ENCODE measurements at places on chromosomes 16 and 17.

DNA sequence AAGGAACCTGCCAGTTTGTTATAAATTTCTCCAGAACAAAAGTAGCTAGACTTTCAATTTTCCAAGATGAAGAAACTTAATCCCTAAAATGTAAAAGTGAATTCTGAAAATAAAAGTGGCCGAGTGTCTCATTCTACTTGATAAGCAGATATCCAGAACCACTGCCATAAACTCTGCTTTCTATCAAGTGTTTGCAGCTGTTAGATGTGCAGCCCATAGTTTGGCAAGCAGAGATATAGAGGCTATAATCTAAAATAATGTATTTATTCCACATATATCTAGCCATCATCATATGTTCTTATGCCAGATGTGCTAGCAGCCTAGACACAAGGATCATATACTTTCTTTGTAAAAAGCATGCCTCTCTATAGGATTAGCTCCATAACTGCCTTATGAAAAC is 14.7 kb upstream of the FBXL20 start:
- DNase-seq: no peak

- DNase-seq: no peak
Measured at GRCh38 chr17:37066322-37067255, 117.8 kb downstream of the AATF start.

- DNase-seq: peak; percentile 3
Measured at GRCh38 chr16:76946879-76947278, 244.1 kb upstream of the MON1B start.

GRCh38 chr17:76641501-76641900 is 2.1 kb downstream of the ST6GALNAC1 start:
- DNase-seq: no peak

DNA sequence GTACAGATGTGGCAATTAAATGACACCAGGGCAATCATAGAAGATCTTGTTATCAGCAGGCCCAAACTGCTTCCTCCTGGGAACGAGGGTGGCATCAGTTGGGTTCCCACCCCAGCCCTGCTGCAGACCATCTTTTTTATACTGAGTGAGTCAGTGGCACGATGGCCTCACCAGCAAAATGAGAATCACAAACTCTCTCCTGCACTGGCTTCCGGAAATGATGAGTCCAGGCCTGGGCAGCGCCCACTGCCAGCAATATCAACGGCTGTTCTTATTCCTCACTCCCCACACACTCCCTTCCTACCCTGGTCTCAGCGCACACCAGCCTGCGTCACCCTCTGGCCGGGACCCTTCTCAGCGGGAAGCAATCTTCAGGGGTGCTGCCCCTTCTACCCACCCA is 340.3 kb downstream of the FOXL1 start:
- no peak for DNase-seq

DNA sequence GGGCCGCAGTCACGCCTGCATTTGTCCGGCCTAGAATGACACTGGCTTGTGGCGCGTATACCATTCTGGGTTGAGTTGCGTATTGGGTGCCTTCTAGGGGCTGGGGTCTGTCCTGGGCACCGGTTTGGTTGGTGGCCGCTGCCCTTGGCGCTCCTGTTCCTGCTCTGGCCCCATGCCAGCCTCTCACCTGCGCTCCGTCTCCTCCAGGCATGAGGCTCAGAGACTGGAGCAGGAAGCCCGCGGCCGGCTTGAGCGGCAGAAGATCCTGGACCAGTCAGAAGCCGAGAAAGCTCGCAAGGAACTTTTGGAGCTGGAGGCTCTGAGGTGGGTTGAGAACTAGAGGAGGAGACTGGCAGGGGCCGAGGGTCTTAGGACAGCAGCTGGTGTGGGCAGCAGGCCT is 17.4 kb downstream of the CDIPT start:
- no peak for DNase-seq

DNA sequence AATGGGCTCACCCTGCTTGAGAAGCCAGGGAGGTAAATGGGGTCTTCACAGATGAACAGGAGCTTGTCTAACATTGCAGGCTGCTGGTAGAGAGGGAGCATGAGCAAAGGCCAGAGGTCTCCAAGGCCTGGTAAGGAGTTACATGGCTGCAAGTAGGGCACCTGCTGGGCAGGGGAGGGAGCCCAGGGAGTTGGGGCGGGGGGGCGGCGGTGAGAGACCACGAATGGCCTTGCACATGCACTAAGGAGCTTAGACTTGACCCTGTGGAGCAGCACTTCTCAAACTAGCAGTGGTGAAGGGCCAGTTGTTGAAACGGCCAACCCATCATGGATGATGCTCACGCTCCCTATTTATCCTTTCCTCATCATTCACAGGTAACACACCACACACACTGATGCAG is 38.4 kb downstream of the ERN1 start:
- no peak for DNase-seq

DNA sequence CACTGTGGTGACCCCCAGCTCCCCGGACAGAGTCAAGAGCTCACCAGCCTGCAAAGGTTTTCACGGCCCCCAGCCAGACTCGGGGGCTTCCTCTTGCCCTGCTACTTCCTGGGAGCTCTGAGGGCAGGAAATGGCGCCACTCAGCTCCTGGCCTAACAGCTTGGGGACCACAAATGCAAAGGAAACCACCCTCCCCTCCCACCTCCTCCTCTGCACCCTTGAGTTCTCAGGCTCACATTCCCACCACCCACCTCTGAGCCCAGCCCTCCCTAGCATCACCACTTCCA is 375 bp upstream of the SPN start:
- DNase-seq: no peak

- DNase-seq: no peak
Measured at GRCh38 chr17:57976594-57976993, 11.5 kb downstream of the VEZF1 start.

DNA sequence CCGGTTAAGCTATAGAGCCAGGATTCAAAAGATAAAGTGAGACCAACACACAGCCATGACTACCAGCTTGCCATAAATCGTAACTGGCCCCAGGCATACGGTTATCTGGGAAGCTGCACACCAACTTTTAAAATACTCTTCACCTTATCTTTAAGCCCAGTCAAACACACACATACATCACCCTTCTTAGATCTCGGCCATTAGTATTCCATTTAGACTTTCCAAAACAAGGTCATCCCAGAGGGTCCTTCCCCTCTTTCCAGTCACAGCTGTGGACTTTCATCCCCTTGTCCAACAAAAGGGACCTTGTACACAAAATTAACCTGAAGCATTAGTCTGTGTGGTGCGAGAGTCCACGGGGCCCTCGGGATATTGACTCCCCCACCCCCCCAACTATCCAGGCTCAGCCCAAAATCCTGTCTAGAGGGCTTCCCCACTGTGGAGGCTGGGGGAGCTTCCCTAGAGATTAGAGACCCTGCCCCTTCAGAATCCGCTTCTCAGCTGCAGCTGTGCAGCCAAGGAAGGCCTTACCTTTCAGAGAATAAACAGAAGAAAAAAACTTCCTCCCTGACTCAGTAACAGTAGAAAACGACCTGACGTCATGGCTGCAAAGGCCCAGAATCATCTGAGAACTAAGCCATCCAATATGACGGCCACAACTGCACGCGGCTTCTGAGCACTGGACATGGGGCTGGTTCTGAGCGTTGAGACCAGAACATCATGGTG is 9.9 kb downstream of the ZFHX3 start:
- DNase-seq: no peak

- DNase-seq: no peak
Measured at GRCh38 chr17:34303606-34304005, 15.6 kb upstream of the CCL8 start.

DNA sequence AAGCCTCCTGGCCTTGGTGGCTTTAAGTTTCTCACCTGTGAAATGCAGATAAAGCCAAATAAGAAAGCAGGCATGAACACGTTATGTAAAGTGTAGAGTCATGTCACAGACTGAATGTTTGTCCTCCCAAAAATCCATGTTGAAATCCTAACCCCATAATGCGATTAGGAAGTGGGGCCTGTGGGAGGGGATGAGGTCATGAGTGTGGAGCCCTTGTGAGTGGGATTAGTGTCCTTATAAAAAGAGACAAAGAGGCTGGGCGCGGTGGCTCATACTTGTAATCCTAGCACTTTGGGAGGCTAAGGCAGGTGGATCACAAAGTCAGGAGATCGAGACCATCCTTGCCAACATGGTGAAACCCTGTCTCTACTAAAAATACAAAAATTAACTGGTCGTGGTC is 19.5 kb upstream of the C16orf78 start:
- no peak for DNase-seq

DNA sequence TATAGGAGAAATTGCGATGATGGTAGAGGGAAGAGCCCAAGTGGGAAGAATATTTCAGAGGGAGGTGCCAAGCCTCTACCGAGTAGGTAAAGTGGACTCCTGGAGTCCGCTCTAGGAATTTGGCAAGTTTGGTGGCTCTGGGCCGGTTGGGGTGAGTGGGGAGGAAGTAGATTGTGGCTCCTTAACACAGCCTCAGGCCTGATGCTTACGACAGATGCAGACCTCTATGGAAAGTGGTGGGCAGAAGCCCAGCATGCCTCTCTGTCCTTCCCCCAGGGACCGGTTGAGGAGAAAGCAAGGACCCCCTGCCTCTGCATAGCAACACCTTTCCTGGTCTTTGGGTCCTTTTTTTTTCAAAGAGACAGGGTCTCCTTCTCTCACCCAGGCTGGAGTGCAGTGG is 55.9 kb upstream of the SIAH1 start:
- DNase-seq: no peak

DNA sequence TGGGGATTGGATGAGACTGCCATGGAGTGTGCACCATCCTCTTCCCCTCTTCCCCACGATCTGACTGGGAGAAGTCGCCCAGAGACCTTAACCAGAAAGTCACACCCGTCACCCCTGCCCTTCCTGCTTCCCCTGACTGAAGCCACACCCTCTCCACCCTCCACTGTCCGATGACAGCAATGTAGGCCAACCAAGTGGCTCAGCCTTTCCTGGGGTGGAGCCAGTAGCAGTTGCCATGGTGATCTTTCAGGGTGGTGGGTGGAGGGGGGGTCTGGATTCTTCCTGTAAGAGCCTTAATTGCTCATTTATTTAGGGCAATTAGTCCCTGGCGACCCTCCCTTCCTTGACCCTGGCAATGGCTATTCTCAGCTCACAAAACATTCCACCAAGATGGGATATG is 37.5 kb upstream of the PHB1 start:
- DNase-seq: no peak

GRCh38 chr16:85006639-85007038 is 4.7 kb downstream of the ZDHHC7 start:
- no peak for DNase-seq

GRCh38 chr17:65698381-65699061 is 137.1 kb upstream of the AXIN2 start:
- DNase-seq: no peak

GRCh38 chr17:7019367-7019766 is 3.5 kb upstream of the BCL6B start:
- no peak for DNase-seq

DNA sequence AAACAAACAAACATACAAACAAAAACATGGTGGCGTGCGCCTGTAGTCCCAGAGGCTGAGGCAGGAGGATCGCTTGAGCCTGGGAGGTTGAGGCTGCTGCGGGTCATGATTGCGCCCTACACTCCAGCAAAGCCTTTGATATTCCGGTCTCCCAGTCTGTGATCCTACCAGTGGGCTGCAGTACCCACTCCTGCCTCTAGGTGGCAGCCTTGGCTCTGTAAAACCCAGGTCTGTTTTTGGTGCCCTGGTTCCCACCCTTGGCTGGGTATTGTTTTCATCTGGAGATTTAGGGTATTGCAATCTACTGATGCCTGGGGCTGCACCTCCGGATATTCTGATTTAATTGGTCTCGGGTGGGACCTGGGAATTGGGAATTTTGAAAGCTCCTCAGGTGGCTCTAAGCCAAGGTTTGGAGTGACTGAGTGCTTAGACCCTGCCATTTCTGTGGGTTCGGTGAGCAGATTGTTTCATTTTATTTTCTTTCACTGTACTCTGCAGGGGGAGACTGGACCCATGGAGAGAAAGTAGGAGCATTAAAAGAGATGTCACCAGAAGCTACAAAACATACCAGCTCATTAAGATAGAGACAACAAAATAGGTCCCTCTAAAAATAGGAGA is 40.5 kb downstream of the MYH3 start:
- peak; percentile 23 for DNase-seq

DNA sequence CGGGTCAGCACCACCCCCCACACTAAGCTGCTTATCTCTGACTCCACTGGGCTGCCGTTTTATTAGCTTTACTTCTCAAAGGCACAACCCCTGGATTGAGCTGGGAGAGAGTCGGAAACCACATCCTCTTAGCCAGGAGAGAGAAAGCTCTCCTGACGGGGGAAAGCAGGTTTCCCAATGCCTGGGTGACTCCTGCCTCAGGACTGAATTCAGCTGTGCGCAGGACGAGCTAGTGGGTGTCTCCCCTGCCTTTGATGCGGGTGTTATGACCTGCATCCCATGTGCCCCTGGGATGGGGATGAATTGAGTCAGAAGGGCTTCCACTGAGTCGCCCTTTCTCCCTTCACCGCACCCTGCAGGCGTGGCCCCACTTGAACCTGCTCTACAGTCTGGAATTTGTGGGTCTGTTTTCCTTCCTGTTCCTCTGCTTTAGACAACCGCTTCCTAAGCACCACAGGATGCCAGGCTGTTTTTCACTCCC is 819.2 kb upstream of the EEF2KMT start:
- peak; percentile 19 for DNase-seq

- no peak for DNase-seq
Measured at GRCh38 chr17:35350493-35350892, 22.9 kb downstream of the SLFN11 start.

- no peak for DNase-seq
Measured at GRCh38 chr17:39391448-39391847, 10.0 kb downstream of the FBXL20 start.

- DNase-seq: peak; percentile 66
Measured at GRCh38 chr17:47197821-47198220, 8.7 kb upstream of the CDC27 start.

- no peak for DNase-seq
Measured at GRCh38 chr16:59397638-59398037, 663.5 kb upstream of the GOT2 start.

GRCh38 chr16:57444711-57445110 is 2.5 kb downstream of the CIAPIN1 start:
- no peak for DNase-seq

DNA sequence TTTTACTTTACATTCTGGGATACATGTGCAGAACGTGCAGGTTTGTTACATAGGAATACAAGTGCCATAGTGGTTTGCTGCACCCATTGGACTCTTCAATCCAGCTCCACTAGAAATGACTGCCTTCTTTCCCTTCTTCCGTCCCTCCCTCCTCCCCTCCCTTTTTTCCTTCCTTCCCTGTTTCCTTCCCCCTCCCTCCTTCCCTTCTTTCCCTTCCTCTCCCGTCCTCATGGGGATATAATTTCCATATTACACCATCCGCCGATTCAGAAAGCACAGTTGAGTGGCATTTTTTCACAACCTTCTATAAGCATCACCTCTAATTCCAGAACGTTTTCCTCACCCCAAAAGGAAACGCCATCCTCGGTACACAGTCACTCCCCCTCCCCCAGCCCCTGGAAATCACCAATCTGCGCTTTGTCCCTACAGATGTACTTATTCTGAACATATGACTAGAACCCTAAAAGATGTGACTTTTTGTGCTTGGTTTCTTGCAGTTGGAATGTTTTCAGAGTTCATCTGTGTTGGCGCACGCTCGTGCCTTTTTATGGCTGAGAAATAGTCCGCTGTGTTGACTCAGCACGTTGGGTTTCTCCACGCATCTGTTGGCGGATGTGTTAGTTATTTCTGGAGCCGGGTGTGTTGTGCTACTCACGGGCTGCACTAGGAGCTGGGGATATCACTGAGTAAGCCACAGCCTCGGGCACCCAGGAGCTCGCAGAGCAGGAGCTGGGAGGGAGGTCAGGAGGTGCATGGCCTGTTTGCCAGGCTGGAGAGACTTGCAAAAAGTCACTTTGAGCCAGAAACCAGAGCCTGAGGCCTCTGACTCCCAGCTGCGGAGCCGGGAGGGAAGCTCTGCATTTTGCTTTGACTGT is 336.4 kb downstream of the SEC14L1 start:
- DNase-seq: peak; percentile 75

- DNase-seq: no peak
Measured at GRCh38 chr17:74646231-74646630, 22.7 kb upstream of the CD300E start.
